ENCODE measurements at places on chromosomes 7 and 10.
A peak's percentile ranks its signal among the peaks of the same experiment; 100 is the strongest.

GRCh38 chr7:157650801-157651200 is 314.0 kb downstream of the DNAJB6 start:
- no peak for DNase-seq

DNA sequence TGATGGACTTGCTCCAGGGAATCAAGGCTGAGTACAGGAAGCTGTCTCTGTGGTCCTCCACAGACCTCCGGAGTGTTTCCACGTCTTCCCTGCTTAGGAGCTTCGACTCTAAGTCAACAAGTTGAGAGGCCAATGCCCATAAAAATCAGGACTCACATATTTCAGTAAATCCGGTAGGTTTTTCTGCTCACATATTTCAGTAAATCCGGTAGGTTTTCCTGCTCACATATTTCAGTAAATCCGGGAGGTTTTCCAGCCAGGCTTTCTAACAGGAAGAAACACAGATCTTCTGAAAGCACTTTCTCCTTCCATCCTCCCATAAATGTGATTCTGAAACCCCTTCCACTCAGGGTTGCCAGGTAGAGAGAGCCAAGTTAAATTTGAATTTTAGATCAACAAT is 340.1 kb upstream of the SHH start:
- DNase-seq = no peak

GRCh38 chr10:11678074-11678793 is 63.9 kb upstream of the ECHDC3 start:
- DNase-seq = peak; percentile 25

- DNase-seq = no peak
Observed at GRCh38 chr7:149223761-149224160, 15.7 kb upstream of the ZNF212 start.

- DNase-seq = no peak
Observed at GRCh38 chr10:43653746-43654145, 5.1 kb upstream of the ZNF32 start.

DNA sequence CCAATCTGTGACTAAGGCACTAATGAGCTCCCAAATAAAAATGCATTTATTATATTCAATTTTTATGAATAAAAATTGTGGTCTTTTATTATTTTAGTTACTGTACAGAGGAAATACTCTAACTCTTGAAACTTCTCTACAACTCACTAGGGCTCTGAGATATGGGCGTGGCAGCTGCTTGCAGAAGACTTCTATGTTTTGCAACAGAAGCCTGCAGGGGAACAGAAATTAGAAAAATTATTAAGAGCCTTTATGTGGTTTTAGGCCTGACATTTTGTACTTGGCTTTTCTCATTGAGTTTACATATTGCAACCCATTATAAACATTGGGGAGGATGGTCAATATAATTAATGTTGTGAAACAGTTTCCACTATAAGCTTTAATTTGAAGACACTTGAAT is 581.4 kb downstream of the TNS3 start:
- no peak for DNase-seq

GRCh38 chr10:131252567-131253276 is 58.8 kb downstream of the TCERG1L start:
- DNase-seq = no peak

- no peak for DNase-seq
Observed at GRCh38 chr10:51020200-51020599, 54.1 kb upstream of the PRKG1 start.

DNA sequence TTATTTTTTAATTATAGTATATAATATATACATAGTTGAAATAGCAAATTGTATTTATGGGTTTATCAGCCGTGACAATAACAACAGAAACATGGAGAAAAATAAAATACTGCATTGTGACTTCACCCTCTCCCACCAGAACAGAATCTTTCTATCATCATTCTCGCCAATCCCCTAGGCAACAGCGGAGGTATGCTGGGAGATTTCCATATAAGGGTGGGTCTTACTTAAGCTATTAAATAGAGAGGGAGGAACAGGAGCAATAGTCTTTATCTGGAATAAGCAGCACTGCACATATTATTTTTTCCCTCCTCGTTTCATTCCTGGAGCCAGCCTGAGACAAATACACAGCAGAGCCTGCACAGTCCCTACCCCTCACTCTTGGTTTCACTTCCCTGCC is 1214.9 kb downstream of the XPNPEP1 start:
- DNase-seq = no peak

- DNase-seq = peak; percentile 64
Observed at GRCh38 chr10:22570733-22571430, 143.5 kb downstream of the PIP4K2A start.

- peak; percentile 43 for DNase-seq
Observed at GRCh38 chr7:140656548-140657515, 15.9 kb upstream of the ADCK2 start.

- DNase-seq = no peak
Observed at GRCh38 chr7:143147070-143147469, 15.2 kb downstream of the PIP start.

DNA sequence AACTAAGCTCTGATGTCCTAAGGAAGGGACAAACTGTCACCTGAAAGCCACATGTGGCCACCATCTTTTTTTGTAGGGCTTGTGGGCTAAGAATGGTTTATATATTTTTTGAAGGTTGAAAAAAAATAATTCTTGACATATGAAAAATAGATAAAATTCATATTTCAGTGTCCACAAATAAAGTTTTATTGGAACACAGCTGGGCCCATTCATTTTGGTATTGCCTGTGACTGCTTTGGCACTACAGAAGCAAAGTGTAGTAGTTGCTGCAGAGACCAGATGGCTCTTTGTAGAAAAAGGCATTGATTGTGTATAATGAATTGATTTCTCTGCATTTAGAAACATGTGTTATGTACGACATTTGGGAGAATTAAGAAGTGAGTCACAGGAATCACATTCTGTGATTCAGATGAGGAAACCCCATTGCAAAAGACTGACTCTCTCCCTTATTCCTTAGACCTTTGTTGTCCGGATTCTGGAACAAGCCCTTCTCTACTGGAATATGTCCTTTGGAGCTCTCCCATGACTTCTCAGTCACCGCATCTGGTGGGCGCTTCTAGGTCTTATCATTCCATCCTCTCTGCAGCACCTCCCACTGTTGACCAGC is 438.7 kb downstream of the LRMDA start:
- no peak for DNase-seq

GRCh38 chr7:140230861-140231770 is 54.3 kb upstream of the KDM7A start:
- DNase-seq = peak; percentile 66

GRCh38 chr7:108158776-108159175 is 28.6 kb upstream of the LAMB4 start:
- DNase-seq = no peak

DNA sequence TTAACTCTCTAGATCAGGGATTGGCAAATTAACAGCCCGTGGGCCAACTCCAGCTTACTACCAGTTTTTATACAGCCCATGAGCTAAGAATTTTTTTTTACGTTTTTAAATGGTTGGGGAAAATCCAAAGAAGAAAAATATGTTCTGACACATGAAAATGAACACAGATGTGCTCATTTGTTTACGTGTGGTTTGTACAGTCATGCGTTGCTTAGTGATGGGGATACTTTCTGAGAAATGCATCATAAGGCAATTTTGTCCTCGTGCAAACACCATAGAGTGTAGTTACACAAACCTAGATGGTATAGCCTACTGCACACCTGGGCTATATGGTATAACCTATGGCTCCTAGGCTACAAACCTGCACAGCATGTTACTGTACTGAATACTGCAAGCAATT is 8.3 kb upstream of the SMKR1 start:
- peak; percentile 32 for DNase-seq

DNA sequence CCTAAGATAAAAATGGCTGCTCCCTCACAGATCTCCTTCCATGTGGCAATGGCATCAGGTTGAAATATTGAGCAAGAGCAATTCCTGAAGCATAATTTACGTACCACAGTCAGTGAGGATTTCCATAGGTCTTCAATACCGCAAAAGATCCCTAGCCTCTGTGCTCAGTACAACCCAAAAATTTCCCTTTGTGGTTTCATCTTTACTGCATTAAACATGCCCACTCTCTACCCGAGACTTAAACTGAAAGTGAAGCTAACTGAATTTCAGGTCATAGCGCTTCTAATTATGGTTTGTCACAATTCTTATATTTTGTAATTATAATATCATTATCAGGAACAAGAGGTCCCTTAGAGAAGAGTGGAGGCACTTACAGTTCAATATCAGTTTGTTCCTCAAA is 1071.1 kb downstream of the XPNPEP1 start:
- no peak for DNase-seq

- no peak for DNase-seq
Observed at GRCh38 chr10:89064748-89065147, 74.2 kb downstream of the FAS start.

DNA sequence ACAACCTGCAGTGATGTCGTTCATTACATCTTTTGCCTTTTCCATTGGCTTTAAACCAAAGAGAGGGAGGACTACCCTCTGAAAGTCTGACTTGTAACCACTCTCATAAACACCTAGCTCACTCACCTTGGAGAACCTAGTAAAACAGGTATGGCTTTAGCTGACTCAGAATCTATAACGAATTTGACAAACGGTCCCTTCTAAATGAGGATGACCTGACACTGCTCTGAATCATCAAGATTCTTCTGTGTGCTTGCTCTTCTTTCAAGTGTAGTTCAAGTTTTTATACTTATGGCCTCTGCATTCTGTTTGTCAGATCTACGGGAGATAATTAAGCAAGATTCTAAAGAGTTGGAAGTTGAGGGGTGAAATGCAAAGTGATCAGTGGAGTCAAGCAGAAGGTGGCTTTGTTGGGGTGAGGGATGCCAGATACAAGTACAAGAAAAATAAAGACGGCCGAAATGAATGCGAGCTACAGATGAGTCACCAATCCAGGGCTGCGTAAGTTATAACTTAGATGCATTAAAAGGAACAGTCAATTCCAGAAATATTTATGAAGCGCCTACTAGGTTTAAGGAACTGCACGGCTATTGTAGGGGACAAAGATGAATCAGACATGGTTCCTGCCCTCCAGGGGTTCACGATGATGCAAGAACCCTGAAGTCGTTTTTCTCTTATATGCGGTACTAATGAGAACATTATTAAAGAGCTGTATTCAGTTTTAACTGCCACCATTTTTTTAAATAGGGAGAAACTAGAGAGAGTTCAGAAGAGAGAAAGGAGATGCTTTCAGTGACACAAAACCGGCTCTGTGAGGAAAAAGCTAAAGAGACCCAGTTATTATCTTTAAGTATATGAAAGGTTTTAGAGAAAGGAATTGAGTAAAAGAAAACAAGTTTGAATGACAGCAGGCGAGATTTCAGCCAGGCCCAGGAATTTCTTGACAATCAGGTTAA is 6.5 kb downstream of the HIPK2 start:
- DNase-seq = no peak

DNA sequence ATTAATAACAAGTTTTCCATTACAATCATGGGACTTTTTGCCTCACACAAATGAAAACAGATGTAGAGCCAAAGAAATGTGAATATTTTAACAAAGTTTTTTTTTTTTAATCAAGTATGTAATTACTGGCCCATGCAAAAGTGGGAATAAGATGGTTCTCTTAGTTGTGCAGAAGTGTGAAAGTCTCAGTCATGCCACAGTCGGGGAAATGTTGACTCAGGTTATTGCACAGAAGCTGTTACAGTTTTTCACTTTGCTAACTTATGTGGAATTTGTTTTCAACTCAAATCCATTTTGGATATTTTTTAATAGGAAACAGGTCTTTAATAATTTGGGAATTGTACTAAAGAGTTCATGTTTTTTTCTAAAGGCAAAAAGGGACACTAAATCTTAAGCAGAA is 44.0 kb upstream of the CAV2 start:
- DNase-seq = no peak

DNA sequence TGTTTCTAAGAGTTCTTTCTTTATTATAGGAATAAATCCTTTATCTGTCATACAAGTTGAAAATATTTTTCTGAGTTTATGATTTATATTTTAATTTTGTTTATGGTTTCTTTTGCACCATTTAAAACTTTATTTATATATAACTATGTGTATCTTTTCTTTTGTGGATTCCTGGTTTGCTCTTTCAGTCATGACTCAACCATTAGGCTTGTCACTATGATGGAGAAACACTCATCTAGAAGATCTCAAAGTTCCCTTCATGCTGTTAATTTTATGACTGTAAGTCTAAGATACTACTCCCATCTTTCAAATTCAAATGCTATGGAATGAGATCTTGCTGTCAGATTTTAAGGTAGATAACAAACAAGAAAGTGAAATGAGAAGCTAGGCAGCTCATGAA is 199.5 kb downstream of the INHBA start:
- DNase-seq = no peak

DNA sequence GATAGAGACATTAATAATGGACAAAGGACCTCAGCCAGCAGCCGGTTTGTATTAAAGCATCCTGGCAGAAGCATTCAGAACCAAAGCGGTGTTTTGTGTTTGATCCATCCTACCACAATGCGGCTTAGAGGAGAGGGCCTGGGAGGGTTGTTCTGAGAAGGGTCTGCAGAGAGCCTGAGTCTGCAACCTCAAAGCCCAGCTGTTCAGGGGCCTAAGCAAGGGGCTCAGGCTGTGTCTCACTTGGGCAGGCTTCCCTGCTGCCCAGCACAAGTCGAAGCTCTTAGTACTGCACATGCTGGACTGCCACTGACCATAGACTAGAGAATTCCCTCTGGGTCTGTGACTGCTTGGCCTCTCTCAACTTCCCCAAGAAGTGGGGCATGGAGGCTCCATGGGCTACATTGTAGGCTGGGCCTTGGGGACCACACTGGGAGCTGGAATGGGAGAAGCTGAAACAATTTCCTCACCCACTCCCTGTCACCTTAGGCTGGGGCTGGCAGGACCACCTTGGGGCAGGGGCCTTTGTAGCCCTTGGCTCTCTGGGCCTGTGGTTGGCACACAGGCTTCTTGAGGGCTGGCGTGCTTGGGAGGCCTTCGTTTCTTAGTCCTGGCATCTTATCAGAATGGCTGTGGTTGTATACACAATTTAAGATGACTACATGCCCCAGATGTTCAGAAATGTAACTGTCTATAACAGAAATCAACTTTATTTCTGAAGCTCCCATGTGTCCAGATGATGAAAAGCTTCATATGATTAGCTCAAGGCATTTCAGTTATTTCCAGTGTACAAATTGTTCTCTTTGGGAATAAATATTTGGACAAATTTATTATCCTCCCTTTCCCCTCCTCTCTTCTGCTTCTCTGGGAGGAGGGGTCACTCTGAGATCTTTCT is 44.5 kb downstream of the LRRC18 start:
- no peak for DNase-seq

GRCh38 chr10:111934931-111935330 is 248.6 kb downstream of the GPAM start:
- DNase-seq = no peak
